ENCODE measurements at places on chromosomes 16 and 17.

GRCh38 chr16:13992322-13992721 is 72.4 kb downstream of the ERCC4 start:
- DNase-seq, result no peak

- no peak for DNase-seq
These were observed 24.0 kb downstream of the ZFHX3 start for GRCh38 chr16:73023752-73024570.

- DNase-seq, result no peak
These were observed 39.3 kb downstream of the ABAT start for GRCh38 chr16:8713635-8714172.

- DNase-seq, result no peak
These were observed 27.8 kb upstream of the ERN1 start for GRCh38 chr17:64157669-64158180.

DNA sequence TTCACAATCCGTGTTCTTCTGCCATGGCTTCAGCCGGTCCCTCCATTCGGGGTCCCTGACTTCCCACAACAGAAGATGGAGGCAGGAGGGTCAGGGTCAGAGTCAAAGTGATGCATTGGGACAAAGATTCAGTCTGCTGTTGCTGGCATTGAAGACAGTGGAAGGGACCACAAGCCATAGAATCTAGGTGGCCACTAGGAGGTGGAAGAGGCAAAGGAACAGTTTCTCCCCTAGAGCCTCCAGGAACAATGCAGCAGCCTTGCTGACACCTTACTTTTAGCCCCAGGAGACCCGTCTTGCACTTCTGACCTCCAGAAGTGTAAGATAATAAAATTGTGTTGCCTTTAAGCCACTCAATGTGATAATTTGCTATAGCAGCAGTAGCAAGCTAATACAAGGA is 55.9 kb downstream of the MFSD11 start:
- DNase-seq, result no peak

DNA sequence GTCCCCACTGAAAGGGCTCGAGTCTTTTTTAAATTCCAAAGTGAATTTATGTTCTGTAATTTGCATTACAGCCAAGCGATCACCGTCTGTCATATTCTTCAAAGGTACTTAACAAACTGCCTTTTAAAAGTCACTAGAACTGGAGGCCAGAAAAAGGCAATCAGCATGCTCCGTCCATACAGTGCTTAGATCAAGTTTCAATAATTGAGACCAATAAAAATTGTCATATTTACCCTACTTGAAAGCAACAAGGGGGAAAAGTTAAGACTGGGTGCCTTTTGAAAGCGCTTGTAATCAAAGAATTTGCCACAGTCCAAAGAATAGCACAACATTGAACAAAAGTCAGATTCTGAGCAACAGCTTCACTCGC is 9.0 kb upstream of the ZFHX3 start:
- no peak for DNase-seq

GRCh38 chr17:71339206-71339605 is 781.6 kb upstream of the SOX9 start:
- DNase-seq, result no peak

DNA sequence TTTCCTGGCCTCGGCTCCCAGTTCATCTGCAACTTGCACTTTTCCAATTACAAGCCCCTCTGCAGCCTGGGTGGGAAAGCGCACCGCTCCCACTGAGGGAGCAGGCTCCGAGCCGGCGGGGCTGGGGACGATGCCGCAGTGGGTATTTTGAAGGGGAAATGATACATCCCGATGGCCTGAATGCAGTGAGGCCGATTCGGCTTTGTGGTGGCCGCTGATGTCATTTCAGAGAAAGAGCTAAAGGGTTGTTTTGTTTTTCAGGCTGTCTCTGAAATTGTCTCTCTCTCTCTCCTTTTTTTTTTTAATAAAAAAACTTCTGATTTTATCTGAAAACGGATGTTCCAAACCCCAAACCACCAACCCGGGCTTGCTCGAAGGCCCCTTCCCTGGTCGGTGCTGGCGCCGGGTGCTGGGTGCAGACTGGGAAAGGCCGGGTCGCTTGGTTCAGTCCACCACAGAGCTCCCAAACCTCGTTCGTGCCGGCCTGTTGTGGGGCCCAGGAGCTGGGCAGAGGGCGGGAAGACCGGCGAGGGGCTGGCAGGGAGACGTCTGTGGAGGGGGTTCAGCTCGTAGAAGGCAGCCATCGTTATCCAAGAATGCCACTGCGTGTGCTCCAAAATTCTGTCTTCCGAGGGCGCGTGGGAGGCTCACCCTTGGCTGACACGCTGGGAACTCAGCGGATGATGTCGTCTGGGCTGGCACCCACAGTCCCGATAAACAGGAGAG is 102.8 kb downstream of the FOXL1 start:
- DNase-seq, result no peak

Measured in bone marrow (tissue), 2 donors.